ENCODE measurements at places on chromosomes 4 and X.

- DNase-seq: no peak
Measured at GRCh38 chr4:149164282-149164681, 651.4 kb downstream of the IQCM start.

GRCh38 chrX:936979-937769 lies 275.3 kb downstream of the CRLF2 start:
- DNase-seq: no peak

- DNase-seq: no peak
Measured at GRCh38 chr4:151922306-151922705, 161.5 kb upstream of the GATB start.

GRCh38 chr4:74133786-74134499 lies 24.0 kb upstream of the MTHFD2L start:
- peak; percentile 74 for DNase-seq

DNA sequence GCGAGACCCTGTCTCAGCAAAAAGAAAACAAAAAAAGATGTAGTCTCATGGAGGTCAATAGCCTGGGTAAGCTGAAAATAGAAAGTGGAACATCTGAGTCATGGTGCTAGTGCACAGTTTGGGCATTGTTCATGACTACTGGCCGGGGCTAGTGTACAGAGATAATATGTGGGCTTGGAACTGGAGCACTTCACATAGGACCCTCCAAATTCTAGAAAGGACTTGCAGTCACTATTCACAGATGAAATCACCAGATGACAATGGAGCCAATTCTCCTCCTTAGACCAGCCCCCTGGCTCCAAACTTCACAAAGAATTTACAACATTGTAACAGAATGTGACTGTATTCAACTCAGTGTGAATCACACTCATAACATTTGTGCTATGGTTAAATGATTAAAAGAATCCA lies 367.8 kb upstream of the SLC7A11 start:
- no peak for DNase-seq

DNA sequence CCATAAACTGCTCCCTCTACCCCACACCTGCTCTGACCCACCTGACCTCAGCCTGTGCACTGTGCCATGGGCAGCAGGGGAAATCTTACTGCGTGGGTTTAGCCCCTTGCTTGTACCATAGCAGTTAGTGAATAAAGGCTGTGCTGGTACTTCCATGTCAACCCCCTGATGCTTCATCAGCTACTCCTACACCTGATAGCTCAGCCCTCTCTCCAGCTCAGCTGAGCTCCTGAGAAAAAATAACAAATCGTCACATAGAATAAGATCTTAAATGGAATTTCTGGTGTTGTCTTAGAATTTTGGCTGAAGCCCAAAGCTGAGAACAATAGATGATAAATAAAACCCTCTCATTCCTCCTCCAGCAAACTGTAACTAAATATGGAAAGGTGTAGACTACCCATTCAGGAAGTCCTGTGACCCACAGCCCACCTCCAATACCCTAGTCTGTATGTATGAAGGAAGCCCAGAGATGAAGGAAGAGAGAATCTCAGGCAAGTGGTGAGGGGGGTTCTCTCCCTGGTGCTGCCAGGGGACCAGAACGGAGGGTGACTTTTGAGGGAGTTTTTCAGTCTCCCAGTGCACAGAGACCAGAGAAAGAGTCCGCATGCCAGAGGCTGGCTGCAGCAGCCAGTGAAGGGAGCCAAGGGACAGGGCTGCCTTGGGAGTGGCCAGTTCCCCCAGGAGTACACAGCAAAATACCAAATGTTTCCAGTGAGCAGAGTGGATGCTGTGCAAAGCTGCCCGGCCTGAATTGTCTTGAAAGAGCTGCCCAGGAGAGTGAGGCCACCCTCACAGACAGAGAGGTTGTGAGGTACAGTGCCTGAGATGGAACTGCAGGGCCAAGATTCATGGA lies 227.3 kb downstream of the QDPR start:
- DNase-seq: no peak

DNA sequence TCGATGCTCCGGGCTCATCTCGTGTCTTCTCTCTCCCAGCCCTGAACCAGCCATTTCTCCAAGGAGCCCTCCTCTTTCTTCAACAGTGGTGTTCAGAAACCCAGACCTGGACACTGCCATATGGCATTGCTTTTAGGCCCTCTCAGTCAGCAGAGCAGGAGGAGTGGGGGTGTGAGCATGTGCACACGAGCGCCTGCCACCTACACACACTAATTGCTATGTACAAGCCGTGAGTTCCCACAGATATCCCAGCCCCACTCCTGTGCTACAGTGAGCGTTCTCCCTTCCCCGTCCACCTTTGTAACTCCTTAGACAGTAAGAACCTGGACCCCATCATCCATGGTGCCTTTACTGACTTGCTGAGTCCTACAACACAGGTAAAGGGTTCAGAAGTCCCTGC lies 53.8 kb downstream of the TNIP2 start:
- DNase-seq: no peak

- DNase-seq: no peak
Measured at GRCh38 chr4:70703619-70704214, 15.4 kb downstream of the UTP3 start.

GRCh38 chr4:86500527-86500926 lies 93.6 kb upstream of the PTPN13 start:
- DNase-seq: no peak

- DNase-seq: no peak
Measured at GRCh38 chr4:76058888-76059426, 15.6 kb upstream of the ART3 start.

DNA sequence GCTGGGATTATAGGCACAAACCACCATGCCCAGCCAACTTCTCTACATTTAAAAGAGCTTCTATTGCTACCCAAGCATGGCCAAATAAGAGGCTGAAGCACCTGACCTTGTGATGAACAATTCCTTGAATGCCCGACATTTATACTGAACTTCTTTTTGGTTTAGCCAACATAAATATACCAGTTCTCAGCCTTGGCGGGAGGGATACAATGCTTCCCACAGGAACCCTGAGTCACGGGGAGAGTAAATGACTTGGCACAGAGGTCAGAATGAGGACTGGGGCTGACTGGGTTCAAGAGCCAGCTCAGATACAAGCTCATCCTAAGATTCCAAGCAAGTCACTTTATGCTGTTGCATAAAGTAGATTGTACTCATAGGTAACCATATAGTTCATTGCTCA lies 6.1 kb downstream of the HOPX start:
- no peak for DNase-seq

DNA sequence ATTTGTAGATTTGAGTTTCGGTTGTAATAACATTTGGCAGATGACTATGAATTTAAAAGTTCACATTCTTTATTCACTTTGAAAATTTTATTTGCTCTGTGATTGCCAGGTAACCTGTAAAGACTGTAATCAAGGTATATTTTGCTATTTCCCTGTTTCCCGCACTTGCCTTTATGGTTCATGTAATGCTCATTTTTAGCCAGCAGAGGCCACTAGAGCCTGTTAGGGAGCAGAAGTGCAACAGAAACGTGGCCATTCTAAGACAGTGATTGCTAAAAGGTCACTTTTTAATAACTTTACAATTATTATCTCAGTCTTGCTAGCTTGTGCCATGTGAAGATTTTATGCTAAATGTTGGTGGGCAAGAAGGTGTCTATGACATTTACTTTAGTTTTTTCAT lies 12.4 kb downstream of the YIPF6 start:
- no peak for DNase-seq

DNA sequence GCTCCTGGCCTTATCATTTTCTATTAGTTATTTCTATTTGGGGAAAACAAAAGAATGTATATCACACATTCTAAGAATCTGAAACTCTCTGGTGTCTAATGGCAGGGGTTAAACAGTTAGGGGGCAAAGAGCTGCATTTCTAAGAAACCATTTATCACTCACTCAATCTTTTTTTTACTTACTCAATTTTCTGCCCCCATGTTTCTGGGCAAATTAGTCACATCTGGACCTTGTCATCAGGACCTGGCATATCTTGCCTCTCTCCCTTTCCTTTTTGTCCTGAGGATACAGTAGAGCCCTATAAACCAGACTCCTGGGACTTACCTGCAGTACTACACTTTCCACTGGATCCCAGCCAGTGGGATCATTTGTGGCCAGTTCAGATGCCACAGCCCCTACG lies 89.1 kb downstream of the ANXA3 start:
- DNase-seq: no peak

DNA sequence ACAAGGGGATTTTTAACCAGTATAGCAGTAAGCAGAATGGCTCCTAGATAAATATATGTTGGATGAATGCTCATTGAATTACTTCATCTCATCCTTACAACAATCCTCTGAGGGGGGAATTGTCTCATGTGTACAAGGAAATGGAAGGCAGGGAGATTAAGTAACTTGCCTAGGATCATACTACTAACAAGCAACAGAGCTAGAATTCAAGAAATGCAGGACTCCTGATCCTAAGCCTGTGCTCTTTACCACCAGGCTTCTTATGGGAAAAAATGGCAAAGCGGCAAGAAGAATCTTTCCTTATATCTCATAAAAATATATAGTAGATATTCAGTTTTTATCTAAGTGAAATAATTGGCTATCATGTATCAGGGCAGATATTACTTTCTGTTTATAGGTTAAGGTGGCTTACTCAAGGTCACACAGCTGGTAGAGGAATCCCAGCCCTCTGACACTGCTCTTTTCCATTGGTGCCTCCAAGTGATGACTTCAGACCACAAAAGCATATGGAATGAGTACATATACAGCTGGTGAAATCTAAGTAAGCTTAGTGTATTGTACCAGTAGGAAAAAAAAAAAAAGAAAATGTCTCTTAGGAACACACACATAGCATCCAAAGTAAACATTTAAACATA lies 2.1 kb downstream of the ABHD18 start:
- no peak for DNase-seq

GRCh38 chrX:154750301-154751202 lies at the start of gene GAB3:
TSS of gene GAB3 (minus strand) at chrX:154751077. CDS start at chrX:154751025, 52 bp downstream.
- peak; percentile 54 for DNase-seq

DNA sequence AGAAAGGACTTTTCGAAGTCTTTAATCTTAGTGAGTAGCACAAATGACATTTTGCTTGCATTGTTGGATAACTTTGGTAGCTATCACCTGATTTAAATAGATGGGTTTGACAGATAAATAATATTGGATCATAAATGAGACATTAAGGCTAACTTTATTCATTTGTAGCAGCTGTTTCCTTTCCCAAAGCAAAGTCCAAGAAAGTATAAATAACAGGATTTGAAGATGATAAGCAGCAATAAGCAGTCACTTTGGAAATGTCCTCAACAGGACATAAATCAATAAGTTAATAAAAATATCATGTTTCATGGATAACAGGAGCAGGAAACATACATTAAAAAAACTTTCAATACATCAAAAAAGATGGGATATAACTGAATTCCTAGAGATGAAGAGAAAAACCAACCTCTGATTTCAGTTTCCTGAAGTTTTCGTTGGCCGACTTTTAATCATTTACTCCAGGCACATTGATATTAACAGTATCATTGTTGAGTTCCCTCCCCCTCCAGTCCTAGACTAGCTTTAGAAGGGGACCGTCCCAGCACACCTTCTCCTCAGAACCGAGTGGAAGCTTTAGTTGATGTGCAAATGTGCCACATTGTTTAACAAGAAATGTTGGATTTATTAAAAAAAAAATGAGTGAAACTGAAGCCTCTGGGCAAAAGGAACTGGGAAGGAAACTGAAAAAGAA lies 169.9 kb upstream of the AGA start:
- DNase-seq: no peak

DNA sequence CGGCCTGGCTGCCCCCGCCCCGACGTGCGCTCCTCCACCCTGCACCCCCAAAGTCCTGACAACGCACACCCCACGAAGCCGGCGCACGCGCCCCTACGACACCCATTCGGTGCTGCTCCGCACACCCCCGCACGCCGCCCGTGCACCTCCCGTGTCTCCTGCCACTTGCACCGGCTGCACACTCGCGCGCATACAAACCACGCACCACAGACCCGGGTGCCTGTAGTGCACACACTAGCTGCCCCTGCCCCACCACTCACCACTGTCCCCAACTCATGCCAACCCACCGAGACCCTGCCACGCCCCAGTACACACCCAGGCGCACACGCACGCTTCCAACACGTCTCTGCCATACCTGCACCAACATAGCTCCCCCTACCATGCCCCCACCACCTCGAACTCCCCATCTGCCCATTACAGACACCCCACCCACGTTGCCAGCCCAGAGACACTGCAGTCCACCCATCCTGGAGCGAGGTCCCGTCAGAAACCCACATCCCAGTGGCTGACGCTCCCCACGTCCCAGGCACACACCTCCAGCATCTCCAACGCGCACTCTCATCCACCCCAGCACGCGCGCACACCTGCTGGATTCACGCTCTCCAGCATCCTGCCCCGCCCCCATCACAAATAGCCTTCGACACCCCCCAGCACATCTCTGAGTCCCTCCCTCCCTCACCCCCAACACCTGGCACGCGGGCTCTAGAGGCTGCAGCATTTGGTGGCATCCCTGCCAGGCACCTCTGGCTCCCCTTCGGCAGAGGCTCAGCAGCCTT lies 4.2 kb upstream of the DUSP9 start:
- DNase-seq: no peak

GRCh38 chrX:50876551-50876950 lies 34.0 kb upstream of the BMP15 start:
- DNase-seq: no peak

GRCh38 chrX:1417921-1418771 lies 26.2 kb upstream of the SLC25A6 start:
- peak; percentile 37 for DNase-seq

- DNase-seq: no peak
Measured at GRCh38 chr4:48910511-48910910, 3.9 kb upstream of the OCIAD2 start.

GRCh38 chr4:76306882-76307659 lies 538 bp downstream of the STBD1 start:
- DNase-seq: peak; percentile 65

- DNase-seq: no peak
Measured at GRCh38 chr4:109243871-109244270, 58.6 kb downstream of the COL25A1 start.

GRCh38 chrX:5388087-5388486 lies 840.6 kb downstream of the NLGN4X start:
- no peak for DNase-seq

DNA sequence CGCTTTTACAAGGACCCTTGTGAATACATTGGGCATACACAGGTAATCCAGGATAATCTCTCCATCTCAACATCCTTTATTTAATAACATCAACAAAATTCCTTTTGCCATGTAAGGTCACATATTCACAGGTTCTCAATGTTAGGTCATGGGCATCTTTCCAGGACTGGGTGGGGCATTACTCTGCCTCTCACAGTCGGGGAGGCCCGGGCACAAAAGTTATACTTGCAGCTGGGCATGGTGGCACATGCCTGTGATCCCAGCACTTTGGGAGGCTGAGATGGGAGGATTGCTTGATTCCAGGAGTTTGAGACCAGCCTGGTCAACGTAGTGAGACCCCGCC lies 93.7 kb upstream of the AP1S2 start:
- no peak for DNase-seq

GRCh38 chr4:11250510-11250909 lies 178.2 kb downstream of the HS3ST1 start:
- DNase-seq: no peak

DNA sequence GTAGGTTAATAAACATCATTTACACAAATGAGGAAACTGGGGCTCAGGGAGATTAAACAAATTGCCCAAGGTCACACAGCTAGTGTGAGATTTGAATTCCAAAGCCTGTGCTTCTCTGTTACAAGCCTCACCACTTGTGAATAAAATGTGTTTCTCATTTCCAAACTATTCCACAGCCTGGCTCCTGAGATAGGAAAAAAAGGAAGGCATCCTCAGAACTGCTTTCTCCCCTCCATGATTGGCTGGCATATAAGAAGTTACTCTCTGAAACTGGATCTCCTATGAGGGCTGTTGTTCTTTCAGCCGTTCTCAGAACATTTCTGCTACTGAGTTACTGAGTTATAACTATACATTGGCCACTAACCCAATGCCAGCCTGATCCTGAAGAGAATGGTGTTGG lies 237.9 kb downstream of the MAML3 start:
- DNase-seq: no peak

- no peak for DNase-seq
Measured at GRCh38 chrX:20253232-20253543, 13.5 kb downstream of the RPS6KA3 start.

Measured in right forelimb (tissue), 1 donor.